ENCODE measurements at places on chromosomes 2 and 18. TPM values are rescaled to one million over a fixed set of nuclear protein-coding genes. Genes with fewer than 3 reads are reported as not detected.
A peak's percentile ranks its signal among the peaks of the same experiment; 100 is the strongest.

DNA sequence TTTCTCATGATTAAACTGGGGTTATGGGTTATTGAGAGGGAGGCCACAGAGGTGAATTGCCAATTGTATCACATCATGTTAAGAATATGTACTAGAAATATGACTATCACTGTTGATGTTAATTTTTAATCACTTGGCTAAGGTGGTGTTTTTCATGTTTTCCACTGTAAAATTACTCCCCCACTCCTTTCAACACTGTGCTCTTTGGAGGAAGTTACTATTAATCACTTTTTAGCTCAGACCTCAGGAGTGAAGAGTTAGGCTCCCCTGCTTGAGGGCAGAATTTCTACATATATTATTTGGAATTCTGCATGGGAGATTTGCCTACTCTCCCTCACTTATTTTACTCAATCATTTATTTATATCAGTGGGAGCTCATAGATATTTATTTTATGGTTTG is 76.0 kb upstream of the OSR1 start:
- peaks cover 16% of the 10 kb centered on the region for H3K27me3 ChIP-seq
- H3K27ac ChIP-seq = no peak overlapping the region
- no peaks in the 10 kb centered on the region for H3K4me1 ChIP-seq
- no peak for DNase-seq
- H3K4me3 ChIP-seq = no peak overlapping the region
- no peaks in the 10 kb centered on the region for H3K36me3 ChIP-seq

DNA sequence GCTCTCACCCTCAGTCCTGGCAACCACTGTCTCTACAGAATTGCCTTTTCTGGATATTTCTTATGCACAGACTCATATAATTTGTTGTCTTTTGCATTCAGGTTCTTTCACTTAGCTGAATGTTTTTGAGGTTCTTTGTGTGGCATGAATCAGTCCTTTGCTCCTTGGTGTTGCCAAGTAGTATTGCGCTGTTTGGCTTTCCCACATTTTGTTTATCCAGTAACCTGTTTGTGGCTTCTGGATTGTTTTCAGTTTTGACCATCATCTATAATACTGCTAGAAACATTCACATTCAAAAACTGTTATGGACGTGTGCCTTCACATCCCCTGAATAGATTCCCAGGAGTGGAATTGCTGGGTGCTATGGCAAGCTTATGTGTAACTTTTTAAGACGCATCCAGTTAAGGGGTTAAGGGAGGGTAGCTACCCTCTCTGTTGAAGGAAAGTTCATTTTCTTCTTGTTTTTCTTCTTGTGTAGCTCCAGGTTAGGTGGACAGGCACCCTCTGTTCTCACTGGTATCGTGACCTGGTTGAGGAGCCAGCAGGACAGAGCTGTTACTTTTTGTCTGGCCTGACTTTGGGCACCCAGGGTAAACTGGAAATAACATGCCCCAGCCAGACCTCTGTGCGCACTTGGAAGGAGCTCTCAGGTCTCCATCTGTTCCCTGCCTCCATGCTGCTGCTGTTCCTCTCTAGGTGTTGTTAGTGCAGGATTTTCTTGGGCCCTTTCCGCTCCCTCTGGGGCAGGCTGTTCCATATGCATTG is 29.6 kb downstream of the ARHGAP25 start:
- H3K27me3 ChIP-seq = no peaks in the 10 kb centered on the region
- H3K36me3 ChIP-seq = peaks cover 21% of the 10 kb centered on the region
- peak overlapping the region; percentile 83 for H3K4me3 ChIP-seq
- peaks cover 84% of the 10 kb centered on the region for H3K4me1 ChIP-seq
- no peak for DNase-seq
- H3K27ac ChIP-seq = peak overlapping the region; percentile 95

DNA sequence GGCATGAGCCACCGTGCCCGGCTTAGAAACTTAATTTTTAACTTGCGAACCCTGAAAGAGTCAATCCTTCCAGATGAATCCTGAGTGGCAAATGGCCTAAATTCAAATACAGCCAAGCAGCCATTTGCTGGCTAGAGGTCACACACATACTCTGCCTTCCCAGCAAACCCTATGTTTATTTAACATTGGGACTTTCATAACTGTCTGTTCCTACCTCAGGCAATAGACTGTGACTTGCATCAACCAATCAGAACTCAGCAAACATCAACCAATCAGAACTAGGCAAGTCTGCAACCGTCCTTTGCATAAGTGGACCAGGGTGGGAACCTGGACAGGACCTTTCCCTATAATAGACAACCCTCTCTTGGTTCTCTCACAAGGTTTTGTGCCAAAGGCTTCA is 127.5 kb downstream of the DTNB start:
- H3K4me1 ChIP-seq = peaks cover 11% of the 10 kb centered on the region
- no peak overlapping the region for H3K27ac ChIP-seq
- H3K36me3 ChIP-seq = peaks cover 4% of the 10 kb centered on the region
- no peak overlapping the region for H3K4me3 ChIP-seq
- no peaks in the 10 kb centered on the region for H3K27me3 ChIP-seq

DNA sequence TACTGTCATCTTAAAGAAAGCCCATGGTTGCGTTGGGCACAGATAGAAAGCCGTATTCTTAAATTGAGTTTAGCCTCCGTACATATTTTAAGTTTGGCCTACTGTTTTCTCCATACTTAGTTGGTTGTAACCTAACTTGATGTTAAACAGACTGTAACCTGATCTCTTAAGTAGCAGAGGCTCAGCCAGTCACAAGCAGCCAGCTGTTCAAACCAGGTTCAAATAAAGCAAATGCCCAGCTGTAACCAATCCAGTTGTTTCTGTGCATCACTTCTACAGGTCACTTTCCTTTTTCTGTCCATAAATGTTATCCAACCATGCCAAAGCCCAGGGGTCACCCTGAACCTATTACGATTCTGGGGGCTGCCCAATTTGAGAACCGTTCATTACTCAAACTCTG is 10.0 kb upstream of the THADA start:
- H3K27ac ChIP-seq = no peak overlapping the region
- H3K36me3 ChIP-seq = no peaks in the 10 kb centered on the region
- DNase-seq = no peak
- H3K27me3 ChIP-seq = peaks cover 10% of the 10 kb centered on the region

GRCh38 chr2:11242542-11243174 is 87.4 kb downstream of the SLC66A3 start:
- no peak for DNase-seq
- H3K27ac ChIP-seq = no peak overlapping the region
- no peak overlapping the region for H3K4me3 ChIP-seq

- no peak overlapping the region for H3K4me3 ChIP-seq
- no peaks in the 10 kb centered on the region for H3K4me1 ChIP-seq
- no peaks in the 10 kb centered on the region for H3K36me3 ChIP-seq
- DNase-seq = no peak
These were observed 36.9 kb downstream of the KCNE4 start for GRCh38 chr2:223088866-223089265.

DNA sequence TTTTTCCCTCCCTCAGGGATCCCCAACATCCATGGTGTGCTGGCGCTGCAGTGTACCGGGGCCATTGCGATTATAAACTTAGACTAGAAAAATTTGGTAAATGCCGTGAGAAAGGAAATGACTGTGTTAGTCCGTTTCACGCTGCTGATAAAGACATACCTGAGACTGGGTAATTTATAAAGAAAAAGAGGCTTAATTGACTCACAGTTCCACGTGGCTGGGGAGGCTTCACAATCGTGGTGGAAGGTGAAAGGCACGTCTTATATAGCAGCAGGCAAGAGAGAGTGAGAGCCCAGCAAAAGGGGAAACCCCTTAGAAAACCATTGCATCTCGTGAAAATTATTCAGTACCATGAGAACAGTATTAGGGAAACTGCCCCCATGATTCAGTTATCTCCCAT is 44.3 kb downstream of the NTSR2 start:
- no peaks in the 10 kb centered on the region for H3K36me3 ChIP-seq
- no peak overlapping the region for H3K27ac ChIP-seq
- no peak overlapping the region for H3K4me3 ChIP-seq

GRCh38 chr2:239774142-239774462 is 251.0 kb downstream of the NDUFA10 start:
- no peaks in the 10 kb centered on the region for H3K4me1 ChIP-seq
- no peaks in the 10 kb centered on the region for H3K36me3 ChIP-seq
- no peak for DNase-seq
- no peaks in the 10 kb centered on the region for H3K27me3 ChIP-seq
- H3K27ac ChIP-seq = no peak overlapping the region

GRCh38 chr2:120693121-120693520 is 42.5 kb upstream of the GLI2 start:
- no peaks in the 10 kb centered on the region for H3K36me3 ChIP-seq
- H3K27ac ChIP-seq = no peak overlapping the region
- no peak for DNase-seq
- peaks cover 6% of the 10 kb centered on the region for H3K4me1 ChIP-seq
- no peak overlapping the region for H3K4me3 ChIP-seq

GRCh38 chr2:238689331-238689730 is 158.6 kb upstream of the TWIST2 start:
- no peaks in the 10 kb centered on the region for H3K36me3 ChIP-seq
- no peak for DNase-seq
- no peaks in the 10 kb centered on the region for H3K27me3 ChIP-seq
- no peak overlapping the region for H3K4me3 ChIP-seq
- H3K27ac ChIP-seq = no peak overlapping the region
- no peaks in the 10 kb centered on the region for H3K4me1 ChIP-seq

SP140 gene
- 58.3 TPM for total RNA-seq

IL36G gene
- total RNA-seq = not detected

BOD1L2 gene
- total RNA-seq = not detected
